ENCODE measurements at places on chromosomes 1 and 21. TPM values are rescaled to one million over a fixed set of nuclear protein-coding genes. Genes with fewer than 3 reads are reported as not detected.

DNA sequence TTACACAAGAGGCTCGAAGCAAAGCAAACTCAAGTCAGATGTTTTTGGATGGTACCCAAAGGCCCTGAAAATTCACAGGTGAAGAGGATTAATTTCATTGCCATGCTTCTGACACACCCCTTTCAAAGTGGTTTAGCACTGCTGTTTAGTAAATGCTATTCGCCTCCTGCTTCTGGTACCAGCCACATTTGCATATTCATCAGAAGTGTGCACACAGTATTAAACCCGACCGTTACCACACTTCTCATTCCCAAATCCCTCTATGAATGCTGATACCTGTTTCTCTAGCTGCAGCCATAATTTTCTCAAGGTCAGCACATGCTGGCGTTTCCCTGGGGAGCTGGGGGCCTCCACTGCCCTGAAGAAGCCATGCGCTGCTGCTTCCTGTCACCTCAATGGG lies 179.8 kb upstream of the DAB1 start:
- DNase-seq = no peak
- H3K27ac ChIP-seq = no peak overlapping the region
- no peak overlapping the region for H3K4me3 ChIP-seq
- H3K27me3 ChIP-seq = no peaks in the 10 kb centered on the region

Gene VCAM1
- 1.6 TPM for total RNA-seq

Gene PADI4
- not detected for total RNA-seq

Gene OR2G6
- not detected for total RNA-seq

Gene PRSS38
- not detected for total RNA-seq

- H3K36me3 ChIP-seq = no peaks in the 10 kb centered on the region
- DNase-seq = no peak
- H3K4me3 ChIP-seq = no peak overlapping the region
- H3K27me3 ChIP-seq = no peaks in the 10 kb centered on the region
- H3K27ac ChIP-seq = no peak overlapping the region
Measured at GRCh38 chr1:119946724-119947123, 50.4 kb upstream of the ADAM30 start.

Gene MYOG
- 51.2 TPM for total RNA-seq

DNA sequence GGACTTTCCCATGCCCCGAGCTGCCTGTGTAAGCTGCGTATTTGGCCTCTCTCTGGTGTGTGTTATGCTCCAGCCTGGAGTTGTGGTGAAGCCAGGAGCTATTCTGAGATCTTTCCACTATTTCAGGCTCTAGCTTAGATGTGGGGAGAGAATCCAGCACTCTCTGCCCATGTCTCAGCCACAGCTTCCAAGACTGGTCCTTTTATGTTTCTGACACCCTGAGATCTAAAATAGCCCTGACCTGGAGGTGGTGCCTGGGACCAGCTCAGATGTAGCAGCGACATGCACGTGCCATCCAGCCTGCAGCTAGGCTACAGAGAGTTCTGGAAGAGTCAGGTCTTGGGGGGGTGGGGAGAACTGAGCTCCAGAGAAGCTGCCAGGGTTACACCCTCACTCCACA lies 76.5 kb downstream of the TENT5C start:
- H3K4me3 ChIP-seq = peak overlapping the region; percentile 37
- H3K36me3 ChIP-seq = no peaks in the 10 kb centered on the region
- peak; percentile 89 for DNase-seq
- peaks cover 91% of the 10 kb centered on the region for H3K4me1 ChIP-seq
- peak overlapping the region; percentile 95 for H3K27ac ChIP-seq

Gene IFNLR1
- 3.8 TPM for total RNA-seq

- no peak for DNase-seq
- no peak overlapping the region for H3K4me3 ChIP-seq
- H3K36me3 ChIP-seq = no peaks in the 10 kb centered on the region
- no peak overlapping the region for H3K27ac ChIP-seq
- H3K4me1 ChIP-seq = peaks cover 21% of the 10 kb centered on the region
Measured at GRCh38 chr1:44409757-44410156, 4.7 kb downstream of the RNF220 start.

Gene ANKRD65
- 1.5 TPM for total RNA-seq

GRCh38 chr1:172971241-172971640 lies 79.5 kb downstream of the TNFSF18 start:
- no peaks in the 10 kb centered on the region for H3K4me1 ChIP-seq
- no peak overlapping the region for H3K27ac ChIP-seq
- H3K27me3 ChIP-seq = no peaks in the 10 kb centered on the region
- no peak overlapping the region for H3K4me3 ChIP-seq
- DNase-seq = no peak
- no peaks in the 10 kb centered on the region for H3K36me3 ChIP-seq

Gene NBPF4
- not detected for total RNA-seq

Gene BGLAP
- not detected for total RNA-seq

DNA sequence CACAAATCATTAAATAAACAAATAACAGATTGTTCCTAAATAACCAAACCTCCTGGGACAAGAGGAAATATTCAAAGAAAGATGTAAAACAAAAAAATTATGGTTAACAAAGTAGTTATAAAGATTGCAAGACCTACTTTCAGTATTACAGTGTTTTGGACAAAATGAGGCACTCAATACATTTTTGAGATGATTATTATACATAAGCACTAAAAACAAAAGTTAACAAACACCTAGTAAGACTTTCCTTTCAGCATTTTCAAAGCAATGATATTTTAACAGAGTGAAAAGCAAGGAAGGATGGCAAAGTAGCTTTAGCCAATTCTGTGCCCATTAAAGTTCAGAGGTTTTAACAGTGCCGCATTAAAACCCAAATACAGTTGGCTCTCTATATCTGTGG lies 17.2 kb downstream of the OMA1 start:
- no peaks in the 10 kb centered on the region for H3K36me3 ChIP-seq
- H3K27me3 ChIP-seq = no peaks in the 10 kb centered on the region
- DNase-seq = no peak
- H3K4me1 ChIP-seq = no peaks in the 10 kb centered on the region

- H3K4me1 ChIP-seq = no peaks in the 10 kb centered on the region
- no peak overlapping the region for H3K27ac ChIP-seq
- H3K36me3 ChIP-seq = no peaks in the 10 kb centered on the region
- DNase-seq = no peak
- H3K4me3 ChIP-seq = no peak overlapping the region
Measured at GRCh38 chr1:114986286-114986685, 43.3 kb upstream of the TSHB start.

Gene SLC6A9
- total RNA-seq = 0.63 TPM
